Activated CD4-positive, alpha-beta T cell treated with anti-CD3 and anti-CD28 coated beads, Interleukin-2, Interleukin-4, amounts not matched to agents 100 ng/mL and 50 ng/mL, durations not matched to agents 16 hours and 8 hours (primary cell): ENCODE measurements at places on chromosomes 3 and 15.

- DNase-seq = no peak
These were observed 4.0 kb downstream of the OR5H14 start for GRCh38 chr3:98151241-98151640.

DNA sequence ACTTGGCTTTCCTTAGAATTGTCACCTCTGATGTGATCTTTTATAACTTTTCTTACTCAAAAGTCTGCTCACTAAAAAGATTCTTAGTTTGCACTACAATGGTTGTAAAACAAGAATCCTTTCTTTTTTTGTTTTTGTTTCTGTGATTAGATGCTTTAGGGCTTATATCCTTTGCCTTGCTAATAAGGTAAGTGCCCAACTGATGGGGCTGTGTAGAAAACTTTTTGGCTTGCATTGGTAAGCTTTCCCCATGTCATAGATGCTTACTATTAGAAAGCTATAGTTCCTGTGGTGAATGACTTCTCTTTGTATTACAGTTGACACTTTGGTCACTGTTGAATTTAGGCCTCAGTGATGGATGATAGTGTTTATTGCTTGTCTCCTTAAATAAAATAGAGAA lies 5.1 kb downstream of the ABHD5 start:
- DNase-seq = no peak

GRCh38 chr3:169666376-169667165 lies 3.1 kb upstream of the MECOM start:
- no peak for DNase-seq

GRCh38 chr3:151379083-151379734 lies 5.3 kb downstream of the P2RY12 start:
- DNase-seq = peak; percentile 4

GRCh38 chr3:11600501-11601282 lies 43.0 kb downstream of the VGLL4 start:
- DNase-seq = no peak

GRCh38 chr3:156352728-156353127 lies 202.2 kb downstream of the SSR3 start:
- no peak for DNase-seq

DNA sequence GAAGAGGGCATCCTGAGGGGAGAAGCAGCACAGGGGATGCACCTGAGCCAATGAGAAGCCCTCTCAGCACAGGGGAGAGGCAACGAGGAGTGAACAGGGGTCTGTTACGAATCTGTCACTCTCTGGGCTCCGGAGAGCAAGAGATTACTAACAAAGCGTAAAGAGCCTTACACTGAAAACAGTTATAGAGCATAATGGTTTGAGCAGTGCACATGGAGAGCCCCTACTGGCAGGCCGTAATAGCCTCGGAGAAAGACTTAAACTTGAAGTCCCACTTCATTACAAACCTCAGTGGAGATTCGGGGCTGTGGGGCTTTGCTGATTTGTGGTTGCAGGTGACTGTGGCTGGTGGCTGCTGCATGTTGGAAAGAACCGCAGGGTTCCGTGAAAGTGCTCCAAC lies 271.5 kb upstream of the TMC3 start:
- no peak for DNase-seq

DNA sequence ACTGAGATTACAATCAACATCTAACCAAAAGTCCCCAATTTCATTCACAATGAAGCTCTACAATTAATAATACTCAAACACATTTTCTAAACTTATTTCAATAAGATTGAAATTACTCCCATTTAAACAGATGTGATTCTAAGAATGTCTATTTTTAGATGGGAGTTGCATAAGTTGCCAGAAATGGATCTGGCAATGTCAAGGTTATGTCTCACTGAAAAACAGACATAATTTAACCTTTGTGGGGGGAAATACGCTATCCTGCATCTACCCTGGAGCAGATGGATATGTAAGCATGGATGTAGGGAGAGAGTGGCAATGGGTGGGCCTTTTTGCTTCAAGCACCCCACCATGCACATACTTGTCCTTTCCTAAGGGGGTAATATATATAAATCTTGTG lies 6.7 kb upstream of the EIF1B start:
- DNase-seq = no peak

GRCh38 chr3:181896605-181897004 lies 184.9 kb downstream of the SOX2 start:
- DNase-seq = no peak

DNA sequence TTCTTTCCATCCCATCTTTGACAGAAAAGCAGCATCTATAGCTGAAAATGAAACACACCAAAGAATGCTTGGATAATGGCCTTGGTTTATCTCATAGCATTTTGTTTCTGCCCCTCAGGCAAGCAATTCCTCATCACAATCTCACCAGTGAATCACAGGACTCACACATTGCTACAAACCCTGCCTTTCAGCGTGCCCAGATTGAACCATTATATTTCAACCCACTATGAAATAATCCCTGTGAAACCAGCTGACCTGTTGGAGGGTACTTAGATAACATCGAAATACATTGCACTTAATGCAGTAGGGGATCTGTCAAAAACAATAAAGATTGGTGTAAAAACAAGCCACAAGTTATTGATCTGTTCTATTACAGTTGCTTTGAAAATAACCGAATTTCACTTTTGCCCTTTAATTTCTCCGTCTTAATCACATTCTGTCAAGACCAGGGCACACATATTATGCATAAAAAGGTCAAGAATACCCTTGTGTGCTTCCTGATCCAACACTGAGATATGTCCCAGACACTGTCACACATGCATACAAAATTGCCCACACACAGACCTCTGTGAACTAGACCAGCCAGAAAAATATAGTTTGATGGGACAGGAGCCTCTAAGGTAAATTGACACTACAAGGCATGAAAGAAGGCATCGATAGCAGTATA lies 839.8 kb downstream of the NTRK3 start:
- no peak for DNase-seq

DNA sequence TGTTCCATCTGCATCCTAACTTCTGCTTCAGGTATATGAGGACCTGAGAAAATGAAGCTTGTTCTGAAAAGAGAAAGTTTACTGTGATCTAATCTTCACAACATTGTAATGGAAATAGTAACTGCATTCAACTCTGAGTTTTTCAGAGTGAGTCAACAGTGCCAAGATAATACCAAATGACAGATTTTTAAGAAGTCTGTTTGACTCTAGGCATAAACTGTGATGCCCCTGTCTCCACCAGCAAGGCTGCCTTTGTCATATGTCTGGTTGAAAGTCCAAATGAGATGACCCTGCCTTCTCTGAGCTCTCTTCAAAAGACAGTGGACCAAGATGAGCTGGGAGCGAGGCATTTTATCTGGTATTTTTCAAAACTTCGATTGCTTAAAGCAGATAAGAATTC lies 44.8 kb upstream of the B3GNT5 start:
- no peak for DNase-seq
